ENCODE measurements at places on chromosomes 1 and 21.

DNA sequence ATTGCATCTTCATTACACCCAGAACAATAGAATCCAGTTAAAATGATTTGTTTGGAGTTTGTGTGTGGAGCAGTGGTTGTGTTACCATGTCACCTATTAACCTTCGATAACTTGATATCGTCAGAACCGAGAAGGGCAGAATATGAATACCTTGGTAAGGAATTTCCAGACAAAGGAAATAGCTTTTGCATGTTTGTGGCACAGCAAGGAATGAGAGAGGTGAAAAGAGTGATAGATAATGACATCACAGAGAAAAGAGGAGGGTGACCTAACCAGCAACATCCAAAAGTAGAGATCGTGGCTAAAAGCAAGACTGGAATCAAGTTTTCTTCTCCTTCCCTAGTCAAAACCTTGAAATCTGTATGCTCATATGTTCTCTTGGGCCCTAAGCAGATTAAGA, 244.6 kb upstream of the NEGR1 start:
- DNase-seq = no peak

DNA sequence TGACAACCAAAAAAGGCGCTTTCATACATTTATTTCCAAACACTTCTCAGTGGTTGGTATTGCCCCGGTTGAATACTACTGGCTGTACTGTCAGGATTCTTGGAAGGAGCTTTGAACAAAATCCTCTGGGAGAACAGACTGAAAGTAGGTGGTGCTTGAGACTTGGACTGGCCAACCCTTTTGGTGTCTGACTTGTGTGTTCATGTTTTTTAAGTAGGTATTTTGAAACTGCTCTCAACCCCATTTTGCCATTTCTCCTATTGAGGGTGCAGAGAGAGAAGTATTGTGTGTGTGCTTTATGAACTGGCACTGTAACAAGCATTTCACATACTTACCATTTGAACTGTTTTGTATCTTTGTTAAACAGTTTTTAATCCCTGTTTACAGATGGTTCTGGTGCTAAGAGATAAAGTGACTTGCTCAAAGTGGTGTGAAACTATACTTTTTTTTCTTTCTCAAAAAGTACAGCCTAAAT, 21.2 kb downstream of the ARID1A start:
- DNase-seq = no peak

DNA sequence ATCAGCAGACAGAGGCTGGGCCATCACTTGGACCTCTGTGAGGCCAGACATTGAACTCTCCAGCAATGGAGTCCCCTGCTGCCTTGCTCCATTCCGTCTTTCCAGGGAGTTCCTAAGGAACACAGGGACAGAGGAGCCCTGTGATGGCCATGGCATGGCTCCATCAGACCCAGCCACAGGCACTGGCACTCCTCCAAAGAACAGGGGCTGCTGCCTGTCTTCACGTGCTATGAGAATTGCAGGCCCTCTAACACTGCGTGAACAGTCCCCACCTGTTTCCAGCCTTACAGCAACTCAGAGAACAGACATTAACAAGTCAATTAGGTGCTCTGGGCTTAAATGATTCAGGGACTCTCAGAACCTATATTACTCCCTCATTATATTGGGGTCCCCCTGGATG, 140.8 kb downstream of the ASTN1 start:
- no peak for DNase-seq

GRCh38 chr1:173496757-173497320, 19.7 kb downstream of the PRDX6 start:
- no peak for DNase-seq

DNA sequence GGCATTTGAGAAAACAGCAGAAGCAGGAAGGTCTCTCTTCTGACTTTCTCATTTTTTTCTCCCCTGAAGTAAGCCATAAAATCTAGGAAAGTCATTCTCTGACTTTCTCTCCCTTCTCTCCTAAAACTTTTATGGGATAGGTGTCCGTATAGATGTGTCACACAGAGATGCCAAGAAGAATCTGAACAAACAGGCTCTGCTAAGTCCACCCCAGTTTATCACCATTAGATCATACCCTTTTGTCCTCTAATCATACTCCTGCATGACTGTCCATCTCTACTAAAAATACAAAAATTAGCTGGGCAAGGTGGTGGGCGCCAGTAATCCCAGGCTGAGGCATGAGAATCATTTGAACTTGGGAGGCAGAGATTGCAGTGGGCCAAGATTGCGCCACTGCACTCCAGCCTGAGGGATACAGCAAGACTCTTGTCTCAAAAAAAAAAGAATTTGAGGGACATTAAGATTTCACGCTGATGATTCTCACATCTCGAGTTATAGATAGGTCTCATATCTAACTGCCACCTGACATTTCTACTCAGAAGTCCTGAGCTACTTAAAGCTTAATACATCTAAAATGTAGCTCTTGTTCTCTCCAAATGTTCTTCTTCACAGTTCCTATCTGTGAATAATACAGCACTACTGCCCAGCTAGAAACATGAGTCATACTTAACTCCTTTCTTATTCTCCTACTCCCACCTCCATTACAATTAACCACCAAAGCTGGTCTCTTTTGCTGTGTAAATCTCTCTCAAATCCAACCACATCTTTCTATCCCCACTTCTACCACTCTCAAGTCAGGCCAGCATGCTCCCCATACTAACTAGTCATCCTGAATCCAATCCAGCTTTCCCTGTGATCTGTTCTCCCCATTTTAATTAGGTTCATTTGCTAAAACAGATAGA, 47.7 kb downstream of the ZNF644 start:
- no peak for DNase-seq

DNA sequence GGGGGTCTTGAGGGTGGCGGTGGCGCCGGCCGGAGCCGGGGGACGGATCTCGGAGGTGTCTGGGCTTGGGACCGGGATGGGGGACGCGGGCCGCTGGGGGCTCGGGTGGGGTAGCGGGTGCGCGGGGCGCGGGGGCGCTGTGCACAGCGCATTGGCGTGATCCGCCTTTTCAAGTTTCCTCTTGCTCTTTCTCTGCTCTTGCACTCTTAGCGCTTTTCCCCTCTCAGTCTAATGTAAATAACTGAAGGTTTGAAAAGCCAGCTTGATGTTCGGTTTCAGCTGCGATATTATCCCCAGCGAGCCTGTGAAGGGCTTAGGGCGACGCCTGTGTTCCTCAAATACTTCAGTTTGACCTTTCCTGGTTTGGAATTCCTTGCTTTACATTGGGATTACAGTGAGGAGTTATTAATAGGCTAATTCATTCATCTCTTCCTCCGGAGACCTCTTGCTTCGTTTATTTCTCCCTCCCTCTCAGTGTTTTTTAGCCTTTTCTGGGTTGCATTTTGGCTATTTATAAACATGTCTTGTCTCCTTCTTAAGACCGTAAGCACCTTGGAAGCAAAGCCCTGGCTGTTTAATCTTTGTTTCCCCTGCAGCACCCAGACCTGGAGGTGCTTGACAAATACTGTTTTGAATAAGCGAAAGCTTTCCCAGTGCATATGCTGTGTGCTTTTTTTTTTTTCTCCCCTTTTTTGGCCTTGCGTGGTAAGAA, 693 bp downstream of the RAB4A start:
- DNase-seq = no peak

- DNase-seq = no peak
Observed at GRCh38 chr21:15831497-15831896, 101.7 kb downstream of the USP25 start.

- no peak for DNase-seq
Observed at GRCh38 chr1:180781718-180782117, 131.0 kb upstream of the KIAA1614 start.

DNA sequence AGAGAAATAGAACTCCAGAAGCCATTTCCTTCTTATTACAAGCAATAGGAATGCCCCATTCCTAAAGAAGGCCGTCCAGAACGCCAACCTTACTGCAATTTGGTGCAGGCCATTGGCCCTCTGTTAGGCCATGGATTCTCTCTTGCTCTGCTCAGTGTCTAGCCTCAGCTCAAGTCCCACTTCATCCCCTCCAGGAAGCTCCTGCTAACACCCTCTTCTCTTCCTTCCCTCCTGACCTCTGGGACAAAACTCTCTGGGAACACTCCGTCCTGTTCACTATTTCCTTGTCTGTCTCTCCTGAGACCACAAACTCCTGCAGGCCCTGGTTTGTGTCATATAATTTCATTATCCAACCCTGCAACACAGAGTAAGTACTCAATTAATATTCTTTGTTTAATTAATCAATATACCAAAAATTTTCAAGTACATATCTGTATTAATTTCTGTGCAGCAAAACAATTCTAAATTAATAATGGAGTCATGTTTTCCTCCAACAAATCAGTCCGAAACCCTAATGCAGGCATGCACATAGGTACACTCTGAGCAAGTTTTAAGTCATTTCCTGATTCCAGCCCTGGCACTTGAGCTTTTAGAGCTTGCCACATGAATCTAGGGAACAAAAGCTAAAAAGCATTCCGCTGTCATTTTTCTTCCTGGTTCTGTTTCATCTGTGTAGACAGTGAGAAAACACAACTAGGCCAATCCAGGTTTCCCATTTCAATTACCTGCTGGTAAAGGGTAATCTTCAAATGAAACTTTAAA, 245.3 kb downstream of the SETD4 start:
- no peak for DNase-seq
